ENCODE measurements at places on chromosomes 5 and 9. TPM values are rescaled to one million over a fixed set of nuclear protein-coding genes. Genes with fewer than 3 reads are reported as not detected.

DNA sequence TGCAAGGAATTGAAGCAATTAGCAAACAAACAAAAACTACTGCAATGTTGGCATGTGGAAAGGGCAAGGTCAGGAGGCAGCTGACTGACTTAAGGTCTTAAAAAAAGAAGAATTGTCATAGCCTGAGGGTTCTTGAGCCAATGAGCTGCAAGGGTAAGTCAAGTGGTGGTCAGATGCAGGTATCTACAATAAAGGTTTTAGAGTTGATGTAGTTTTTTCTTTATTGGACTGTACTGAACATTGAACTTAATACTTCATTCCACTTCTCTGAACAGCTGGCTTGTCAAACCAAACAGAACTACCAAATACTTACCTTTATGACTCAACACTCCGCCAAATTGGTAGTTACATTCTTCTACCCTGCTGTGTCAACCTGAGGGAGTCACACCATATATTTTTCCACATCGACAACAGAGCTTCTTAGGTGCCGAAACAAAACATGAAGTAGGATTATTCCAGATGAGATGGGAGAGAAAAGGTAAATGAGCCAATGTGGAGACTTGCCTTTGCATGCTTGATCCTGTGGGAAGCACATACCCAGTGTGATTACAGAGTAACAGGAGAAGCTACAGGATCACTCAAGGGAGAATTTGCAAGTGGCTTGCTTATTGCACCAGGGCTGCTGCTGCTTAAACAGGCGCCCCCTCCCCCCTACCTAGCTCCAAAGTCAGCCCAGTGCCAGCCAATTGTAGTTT is 35.3 kb downstream of the EQTN start:
- no peak for DNase-seq

GRCh38 chr9:136220017-136220729 is 15.2 kb upstream of the LHX3 start:
- no peak for DNase-seq

DNA sequence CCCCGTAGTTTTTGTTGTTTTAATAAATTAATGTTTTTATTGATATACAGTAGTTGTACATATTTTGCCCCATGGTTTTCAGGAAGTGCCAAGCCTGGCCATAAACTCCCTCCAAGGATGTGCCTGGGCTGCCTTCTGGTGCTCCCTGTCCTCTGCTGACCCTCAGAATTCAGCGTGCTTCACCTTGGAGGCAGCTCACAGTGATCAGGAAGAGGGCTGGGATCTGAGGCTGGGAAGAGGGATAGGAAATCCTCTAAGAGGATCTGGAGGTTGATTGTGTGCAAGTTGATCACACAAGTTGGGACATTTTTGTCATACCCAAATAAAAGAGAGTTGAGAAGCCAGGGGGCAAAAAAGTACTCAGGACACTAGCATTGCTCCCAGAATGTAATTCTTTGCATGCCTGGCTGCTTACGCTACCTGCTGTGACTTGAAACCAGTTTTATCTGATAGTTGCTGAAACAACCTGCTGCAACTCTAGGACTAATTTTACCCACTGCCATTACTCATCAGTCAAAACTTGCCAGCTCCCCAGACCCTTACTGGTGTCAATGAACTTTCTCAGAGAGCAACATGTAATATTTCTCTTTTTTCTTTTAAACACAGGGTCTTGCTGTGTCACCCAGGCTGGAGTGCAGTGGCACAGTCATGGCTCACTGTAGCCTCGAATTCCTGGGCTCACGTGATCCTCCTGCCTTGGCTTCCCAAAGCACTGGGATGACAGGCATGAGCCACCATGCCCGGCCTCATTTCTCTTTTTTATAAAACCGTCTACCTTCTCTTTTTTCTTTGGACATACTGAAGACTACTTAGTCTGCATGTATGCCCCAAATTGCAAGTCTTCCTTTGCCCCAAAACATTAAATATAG is 29.0 kb downstream of the PDE6A start:
- no peak for DNase-seq

Gene GAPT
- total RNA-seq: not detected

Gene PTGR1
- total RNA-seq: 21.3 TPM

GRCh38 chr5:56386046-56386445 is 152.9 kb upstream of the ANKRD55 start:
- DNase-seq: no peak

DNA sequence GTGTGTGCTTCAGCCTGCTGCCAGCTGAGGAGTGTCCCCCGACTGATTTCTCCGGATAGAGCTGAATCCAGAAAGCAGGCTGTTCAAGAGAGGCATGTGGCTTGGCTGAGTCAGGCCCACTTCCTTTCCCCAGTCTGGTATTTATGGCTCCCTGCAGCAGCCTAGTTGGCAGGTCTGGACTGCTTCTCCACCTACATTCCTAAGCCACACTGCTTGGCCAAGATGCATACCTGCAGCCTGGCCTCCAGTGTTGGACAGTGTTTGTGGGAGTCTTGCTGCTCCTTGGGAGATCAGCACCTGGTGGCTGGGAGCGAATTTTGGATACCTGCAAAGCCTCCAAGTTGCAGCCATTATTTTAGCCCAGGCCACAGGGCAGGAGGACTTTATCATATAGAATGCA is 670.8 kb downstream of the ACTL7B start:
- DNase-seq: no peak

DNA sequence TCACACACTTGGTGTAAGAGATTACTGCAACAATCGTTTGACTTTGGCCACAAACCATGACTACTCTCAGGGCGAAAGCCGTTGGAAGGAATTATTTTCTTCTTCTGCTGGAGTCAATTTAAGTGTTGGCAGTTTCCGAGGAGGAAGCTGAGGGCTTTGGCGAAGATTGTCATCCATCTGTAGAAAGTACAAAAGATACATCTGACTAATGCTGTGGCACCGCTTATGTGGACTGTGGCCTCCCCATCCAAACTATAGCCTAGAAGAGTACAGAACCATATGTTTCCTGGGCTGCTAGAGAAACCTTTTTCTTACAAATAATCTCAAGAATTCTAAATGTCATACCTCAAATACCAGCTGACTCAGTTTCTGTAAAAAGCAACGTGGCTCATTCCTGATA is 7.4 kb downstream of the MTX3 start:
- DNase-seq: no peak

All from cerebellum (tissue), 4 donors.